ENCODE measurements at places on chromosomes 2 and 18.

- DNase-seq = no peak
Observed at GRCh38 chr2:36302911-36303310, 52.7 kb upstream of the CRIM1 start.

DNA sequence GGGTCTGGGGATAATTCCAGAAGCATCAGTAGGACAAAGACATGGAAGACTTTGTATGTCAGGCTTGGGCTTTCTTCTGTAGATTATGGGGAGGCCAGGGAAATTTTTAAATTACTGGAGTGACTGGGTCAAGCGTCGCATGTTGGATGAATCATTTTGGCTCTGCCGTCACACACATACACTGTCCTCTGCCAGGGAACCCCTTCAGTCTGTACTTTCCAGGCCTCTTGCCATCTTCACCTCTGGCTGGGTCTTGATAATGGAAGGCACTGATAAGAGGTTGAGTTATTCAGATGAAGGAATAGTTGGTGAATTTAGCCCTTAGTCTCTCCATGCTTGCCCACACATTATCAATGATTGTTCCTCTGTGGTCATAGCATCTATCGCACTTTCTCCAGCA is 895.1 kb upstream of the CELF4 start:
- no peak for DNase-seq

- no peak for DNase-seq
Observed at GRCh38 chr2:171712051-171712450, 24.8 kb downstream of the DYNC1I2 start.

- no peak for DNase-seq
Observed at GRCh38 chr2:222280795-222281194, 18.0 kb downstream of the PAX3 start.

- DNase-seq = no peak
Observed at GRCh38 chr2:136116813-136117390, 1.0 kb downstream of the CXCR4 start.

- no peak for DNase-seq
Observed at GRCh38 chr2:112644155-112644932, 1.4 kb upstream of the SLC20A1 start.

DNA sequence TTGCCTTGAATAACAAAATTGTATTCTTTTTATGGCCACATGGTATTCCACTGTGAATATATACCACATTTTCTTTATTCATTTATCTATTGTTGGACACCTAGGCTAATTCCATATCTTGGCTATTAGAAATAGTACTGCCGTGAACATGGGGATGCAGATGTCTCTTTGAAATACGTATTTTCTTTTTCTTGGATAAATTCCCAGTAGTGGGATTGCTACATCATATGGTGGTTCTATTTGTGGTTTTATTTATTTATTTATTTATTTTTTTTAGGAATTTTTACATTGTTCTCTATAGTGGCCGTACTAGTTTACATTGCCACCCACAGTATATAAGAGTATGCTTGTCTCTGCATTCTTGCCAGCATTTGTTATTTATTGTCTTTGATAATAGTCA is 679.8 kb upstream of the NRXN1 start:
- DNase-seq = no peak

- DNase-seq = no peak
Observed at GRCh38 chr2:112301171-112301584, 25.8 kb downstream of the ZC3H6 start.

DNA sequence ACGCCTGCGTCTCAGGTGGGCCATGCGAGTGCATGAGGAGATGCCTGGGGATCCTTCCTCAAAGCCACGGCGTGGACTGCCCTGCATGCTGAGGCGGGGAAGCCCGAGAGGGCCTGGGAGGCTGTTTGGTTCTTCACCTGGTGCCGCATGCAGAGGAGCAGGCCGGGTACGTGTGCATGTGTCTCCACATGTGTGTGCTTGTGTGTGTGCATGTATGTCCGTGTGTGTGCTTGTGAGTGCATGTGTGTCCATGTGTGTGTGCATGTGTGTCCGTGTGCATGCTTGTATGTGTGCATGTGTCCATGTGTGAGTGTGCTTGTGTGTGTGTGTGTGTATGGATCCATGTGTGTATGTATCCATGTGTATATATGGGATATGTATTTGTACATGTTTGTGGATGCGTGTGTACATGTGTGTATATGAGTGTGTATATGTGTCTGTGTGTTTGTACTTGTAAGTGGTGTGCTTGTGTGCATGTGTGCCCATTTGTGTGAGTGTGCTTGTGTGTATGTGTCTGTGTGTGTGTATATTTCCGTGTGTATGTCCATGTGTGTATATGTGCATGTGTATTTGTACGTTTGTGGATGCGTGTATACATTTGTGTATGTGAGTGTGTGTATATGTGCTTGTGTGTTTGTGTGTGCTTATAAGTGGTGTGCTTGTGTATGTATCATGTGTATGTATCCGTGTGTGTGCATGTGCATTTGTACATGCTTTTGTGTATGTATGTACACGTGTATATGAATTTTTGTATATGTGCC is 79.0 kb downstream of the PTGR3 start:
- DNase-seq = no peak

GRCh38 chr2:180707884-180708205 is 272.6 kb upstream of the UBE2E3 start:
- DNase-seq = no peak

DNA sequence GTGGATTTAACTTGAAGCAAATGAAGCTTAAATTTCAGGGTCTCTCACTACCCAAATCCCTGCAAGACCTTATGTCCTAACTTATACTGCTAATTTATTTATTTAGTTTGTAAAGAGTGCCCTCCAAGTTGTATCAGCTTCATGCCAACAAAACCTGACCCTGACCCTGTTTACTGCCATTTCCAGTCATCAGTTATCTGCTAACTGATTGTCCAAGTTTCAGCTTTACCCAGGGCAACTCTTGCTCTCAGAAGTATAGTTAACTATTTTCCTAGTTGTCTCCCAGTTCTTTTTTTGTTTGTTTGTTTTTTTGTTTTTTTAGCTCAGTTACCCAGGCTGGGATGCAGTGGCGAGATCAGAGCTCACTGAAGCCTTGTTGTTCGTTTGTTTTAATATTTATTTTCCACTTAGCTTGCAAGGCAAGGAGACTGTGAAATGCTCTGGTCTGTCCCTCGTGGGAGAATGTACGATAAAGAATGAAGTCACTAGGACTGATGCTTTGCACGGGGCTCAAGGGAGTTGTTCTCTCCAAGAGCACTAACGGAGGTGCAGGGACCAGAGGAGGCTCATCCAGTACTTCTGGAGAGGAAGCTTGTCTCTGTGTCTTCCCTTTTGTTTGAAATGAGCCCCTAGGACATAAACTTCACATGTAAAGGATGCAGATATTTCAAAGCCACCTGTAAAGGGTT is 35.3 kb downstream of the MYOM1 start:
- no peak for DNase-seq

DNA sequence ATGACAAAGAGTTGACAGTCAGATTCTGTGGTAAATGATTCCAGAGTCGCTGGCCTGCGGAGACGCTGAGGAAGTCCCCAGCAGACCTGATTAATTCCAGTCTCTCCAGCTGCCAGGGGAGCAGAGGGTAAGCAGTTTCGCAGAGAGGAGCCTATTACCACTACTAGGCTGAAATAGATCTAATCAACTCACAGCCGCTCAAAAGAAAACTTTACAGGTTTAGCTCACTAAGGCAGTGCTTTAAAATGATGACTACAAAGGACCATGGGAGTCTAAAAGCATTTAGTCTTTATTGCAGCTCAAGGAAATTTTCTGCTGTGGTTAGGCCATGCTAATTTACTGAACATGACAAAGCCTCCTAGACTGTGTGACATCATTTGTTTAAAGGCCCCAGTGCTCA is 445.6 kb upstream of the POU3F3 start:
- DNase-seq = no peak

DNA sequence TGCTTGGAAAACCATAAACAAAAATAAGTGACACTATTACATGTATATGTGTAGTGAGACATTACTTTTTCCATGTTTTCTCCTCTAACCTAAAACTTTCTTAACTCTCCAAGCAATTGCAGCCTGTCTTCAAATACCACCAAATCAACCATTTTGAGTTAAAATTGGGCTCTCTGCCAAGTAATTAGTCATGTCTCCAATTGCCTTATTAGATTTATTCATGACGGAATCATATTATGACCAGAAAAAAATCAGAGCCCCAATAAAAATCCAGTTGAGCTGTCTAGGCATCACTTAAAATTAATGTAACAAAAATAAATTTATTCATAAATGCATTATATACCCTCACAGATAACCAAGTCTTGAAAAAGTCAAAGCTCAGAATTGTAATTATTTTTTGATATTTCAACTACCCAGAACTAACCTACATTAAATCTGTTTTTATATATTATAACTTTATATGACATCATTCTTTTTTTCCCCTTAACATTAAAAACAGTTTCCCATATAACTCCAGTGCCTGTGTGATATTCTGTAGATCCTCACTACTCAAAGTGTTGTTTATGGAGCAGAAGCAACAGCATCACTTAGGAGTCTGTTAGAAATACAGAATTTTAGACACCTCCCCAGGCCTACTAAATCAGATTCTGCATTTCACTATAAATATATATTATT is 157.0 kb downstream of the ERBB4 start:
- no peak for DNase-seq

GRCh38 chr2:14944562-14945346 is 312.2 kb downstream of the LRATD1 start:
- DNase-seq = no peak

- DNase-seq = no peak
Observed at GRCh38 chr2:165163761-165164160, 40.1 kb downstream of the SCN3A start.

- DNase-seq = no peak
Observed at GRCh38 chr2:84257831-84258230, 201.2 kb downstream of the SUCLG1 start.

GRCh38 chr18:34965108-34965507 is 76.1 kb upstream of the MAPRE2 start:
- DNase-seq = no peak

- no peak for DNase-seq
Observed at GRCh38 chr2:234373060-234373459, 123.8 kb downstream of the ARL4C start.

- DNase-seq = no peak
Observed at GRCh38 chr2:1659951-1660565, 84.3 kb downstream of the PXDN start.

DNA sequence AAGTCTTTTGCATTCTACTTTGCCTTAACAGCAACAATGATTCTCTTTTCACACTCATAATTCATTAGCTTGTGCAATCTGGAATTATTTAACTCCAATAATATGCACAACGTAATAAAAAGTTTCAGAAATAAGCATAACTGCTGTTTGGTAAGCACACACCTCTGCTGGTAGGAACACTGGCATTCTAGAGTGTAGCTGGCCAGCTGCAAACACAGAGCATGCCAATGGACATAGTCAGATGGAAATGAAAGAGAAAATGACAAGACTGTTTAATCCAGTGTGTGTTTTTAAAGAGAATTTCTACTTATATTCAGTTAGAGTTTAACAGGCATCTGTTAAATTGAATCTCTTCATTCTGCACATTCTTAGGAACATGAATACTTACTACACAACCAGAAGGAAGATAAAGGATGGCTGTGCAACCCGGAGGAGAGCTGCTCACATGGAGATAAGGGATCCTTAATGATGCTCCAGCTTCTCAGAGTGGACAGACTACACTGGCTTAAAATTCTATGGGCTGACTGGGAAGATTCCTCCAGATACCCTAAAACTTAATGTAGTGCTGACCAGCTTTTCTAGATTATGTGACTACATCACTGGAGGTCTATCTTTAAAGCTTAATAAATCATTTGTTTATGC is 94.6 kb upstream of the CHAC2 start:
- DNase-seq = no peak

DNA sequence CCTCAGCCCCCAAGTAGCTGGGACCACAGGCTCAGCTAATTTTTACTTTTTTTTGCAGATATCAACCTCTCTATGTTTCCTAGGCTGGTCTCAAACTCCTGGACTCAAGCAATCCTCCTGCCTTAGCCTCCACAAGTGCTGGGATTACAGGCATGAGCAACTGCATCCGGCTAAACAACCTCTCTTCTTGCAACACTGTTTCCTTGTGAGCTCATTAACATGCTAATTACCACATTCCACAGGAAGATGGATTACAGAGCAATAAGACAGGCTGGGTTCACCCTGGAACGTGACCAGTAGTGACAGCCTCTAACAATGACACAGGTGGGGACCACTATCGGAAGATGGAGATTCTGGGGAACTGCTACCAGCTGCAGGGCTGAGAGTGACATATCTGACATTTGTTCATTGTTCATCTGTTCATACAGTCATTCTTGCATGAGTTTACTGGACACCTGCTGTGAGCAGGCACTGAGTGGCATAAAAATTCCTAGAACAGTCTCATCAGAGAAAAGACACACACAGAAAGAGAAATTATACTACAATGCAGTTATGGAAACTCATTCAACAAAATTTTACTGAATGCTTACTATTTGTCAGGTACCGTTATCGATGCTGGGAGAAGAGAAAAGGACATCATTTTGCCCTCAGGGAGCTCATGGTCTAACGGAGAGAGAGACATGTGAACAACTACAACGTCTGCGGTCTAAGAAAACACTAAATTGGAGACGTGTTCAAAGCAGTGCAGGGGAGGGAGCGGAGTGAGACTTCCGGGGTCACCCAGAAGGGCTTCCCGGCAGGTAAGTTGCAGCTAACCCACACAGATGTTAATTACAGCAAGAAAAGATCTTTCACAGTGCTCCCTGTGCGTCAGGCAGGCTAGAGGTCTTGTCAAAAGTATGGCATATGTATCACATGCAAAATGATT is 37.6 kb downstream of the PROC start:
- DNase-seq = no peak

DNA sequence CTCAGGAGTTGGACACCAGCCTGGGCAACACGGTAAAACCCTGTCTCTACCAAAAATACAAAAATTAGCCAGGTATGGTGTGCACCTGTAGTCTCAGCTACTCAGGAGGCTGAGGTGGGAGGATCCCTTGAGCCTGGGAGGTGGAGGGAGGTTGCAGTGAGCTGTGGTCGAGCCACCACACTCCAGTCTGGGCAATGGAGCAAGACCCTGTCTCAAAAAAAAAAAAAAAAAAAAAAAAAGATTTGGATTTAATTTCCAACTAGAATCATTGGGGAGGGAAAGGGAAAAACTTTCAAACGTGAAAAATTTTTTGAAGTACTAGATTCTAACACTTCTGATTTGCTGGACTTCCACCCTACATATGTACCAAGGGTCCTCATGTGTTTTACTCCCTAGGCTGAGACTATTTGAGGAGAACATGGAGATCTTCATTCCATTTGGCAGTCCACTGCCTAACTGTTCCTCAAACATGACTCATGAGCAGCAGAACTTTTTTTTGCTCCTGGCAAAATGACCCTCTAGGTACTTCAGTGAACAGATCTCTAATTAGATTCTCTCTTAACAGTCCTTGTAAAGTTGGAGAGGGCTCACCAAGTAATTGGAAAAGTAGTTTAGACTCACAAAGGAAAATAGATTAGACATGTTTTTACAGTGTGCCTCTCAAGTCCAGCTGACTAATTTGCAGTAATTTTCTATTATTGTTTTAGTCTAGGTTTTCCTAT is 267.6 kb downstream of the METTL4 start:
- DNase-seq = no peak

- no peak for DNase-seq
Observed at GRCh38 chr2:84880645-84881521, at the start of gene TRABD2A. Gene TRABD2A (minus strand): TSS chr2:84881084. CDS start chr2:84881039, 45 bp downstream.

GRCh38 chr2:128307595-128307994 is 11.1 kb downstream of the HS6ST1 start:
- peak; percentile 14 for DNase-seq

GRCh38 chr18:47748093-47748796 is 182.2 kb downstream of the SMAD2 start:
- DNase-seq = no peak
